Fibroblast of villous mesenchyme (primary cell): ENCODE measurements at places on chromosomes 7 and 10. TPM values are rescaled to one million over a fixed set of nuclear protein-coding genes. Genes with fewer than 3 reads are reported as not detected.
A peak's percentile ranks its signal among the peaks of the same experiment; 100 is the strongest.

CFAP46 gene
- total RNA-seq: under 0.01 and 0.32 TPM in 2 replicates

MMD2 gene
- total RNA-seq: not detected in 2 replicates

BICC1 gene
- total RNA-seq: 39.3 and 47.7 TPM in 2 replicates

FLNC gene
- total RNA-seq: 185 and 202 TPM in 2 replicates

NUDT13 gene
- 1.7 and 3.2 TPM in 2 replicates for total RNA-seq

PLXNA4 gene
- total RNA-seq: under 0.01 TPM in 1 of 2 replicates, not detected in the other

TRPV6 gene
- total RNA-seq: not detected in 2 replicates

VCL gene
- total RNA-seq: 448 and 513 TPM in 2 replicates

UFSP1 gene
- total RNA-seq: 5.6 and 7.1 TPM in 2 replicates

DNA sequence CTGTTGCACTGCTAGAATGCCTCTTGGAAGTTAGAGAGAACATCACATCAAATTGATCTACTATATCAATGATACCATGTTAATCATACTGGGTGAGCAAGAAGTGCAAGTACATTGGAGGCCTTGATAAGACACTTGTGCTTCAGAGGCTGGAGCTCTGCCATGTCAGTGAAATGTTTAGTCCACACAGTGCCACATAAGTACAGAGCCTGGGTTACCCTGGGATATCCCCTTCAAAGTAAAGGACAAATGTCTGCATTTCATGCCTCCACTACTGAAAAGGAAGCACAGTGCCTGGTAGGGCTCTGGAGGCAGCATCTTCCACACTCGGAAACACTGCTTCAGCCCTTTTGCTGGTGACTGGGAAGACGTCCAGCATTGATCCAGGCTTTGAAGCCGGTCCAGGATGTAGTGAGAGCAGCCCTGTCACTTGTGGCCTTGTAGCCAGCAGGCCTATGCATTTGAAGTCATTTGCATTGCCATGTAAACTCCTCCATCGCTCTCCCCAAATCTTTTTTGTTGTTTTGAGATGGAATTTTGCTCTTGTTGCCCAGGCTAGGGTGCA lies 15.7 kb upstream of the STN1 start:
- DNase-seq: no peak

GRCh38 chr7:35695987-35696386 lies 1.1 kb upstream of the HERPUD2 start:
- no peak for DNase-seq

DNA sequence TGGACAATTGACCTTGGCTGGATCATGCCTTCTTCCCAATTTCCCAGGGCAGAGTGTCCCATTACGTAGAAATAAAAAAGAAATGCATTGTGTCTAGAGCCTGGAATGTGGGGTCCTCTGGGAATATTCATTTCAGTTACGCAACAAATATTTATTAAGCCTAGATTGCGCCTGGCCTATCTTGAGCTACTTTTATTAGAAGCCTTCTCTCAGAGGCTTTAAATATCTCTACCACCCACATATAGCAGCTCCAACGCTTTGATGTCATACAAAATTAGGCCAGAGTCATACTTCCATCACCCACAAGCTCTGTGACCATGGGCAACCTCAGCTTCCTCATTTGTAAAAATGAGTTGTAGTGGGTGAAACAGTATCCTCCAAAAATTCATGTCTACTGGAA lies 24.9 kb upstream of the CARD11 start:
- DNase-seq: no peak

- no peak for DNase-seq
These were observed 1015.8 kb downstream of the SORCS3 start for GRCh38 chr10:105656856-105657255.

DNA sequence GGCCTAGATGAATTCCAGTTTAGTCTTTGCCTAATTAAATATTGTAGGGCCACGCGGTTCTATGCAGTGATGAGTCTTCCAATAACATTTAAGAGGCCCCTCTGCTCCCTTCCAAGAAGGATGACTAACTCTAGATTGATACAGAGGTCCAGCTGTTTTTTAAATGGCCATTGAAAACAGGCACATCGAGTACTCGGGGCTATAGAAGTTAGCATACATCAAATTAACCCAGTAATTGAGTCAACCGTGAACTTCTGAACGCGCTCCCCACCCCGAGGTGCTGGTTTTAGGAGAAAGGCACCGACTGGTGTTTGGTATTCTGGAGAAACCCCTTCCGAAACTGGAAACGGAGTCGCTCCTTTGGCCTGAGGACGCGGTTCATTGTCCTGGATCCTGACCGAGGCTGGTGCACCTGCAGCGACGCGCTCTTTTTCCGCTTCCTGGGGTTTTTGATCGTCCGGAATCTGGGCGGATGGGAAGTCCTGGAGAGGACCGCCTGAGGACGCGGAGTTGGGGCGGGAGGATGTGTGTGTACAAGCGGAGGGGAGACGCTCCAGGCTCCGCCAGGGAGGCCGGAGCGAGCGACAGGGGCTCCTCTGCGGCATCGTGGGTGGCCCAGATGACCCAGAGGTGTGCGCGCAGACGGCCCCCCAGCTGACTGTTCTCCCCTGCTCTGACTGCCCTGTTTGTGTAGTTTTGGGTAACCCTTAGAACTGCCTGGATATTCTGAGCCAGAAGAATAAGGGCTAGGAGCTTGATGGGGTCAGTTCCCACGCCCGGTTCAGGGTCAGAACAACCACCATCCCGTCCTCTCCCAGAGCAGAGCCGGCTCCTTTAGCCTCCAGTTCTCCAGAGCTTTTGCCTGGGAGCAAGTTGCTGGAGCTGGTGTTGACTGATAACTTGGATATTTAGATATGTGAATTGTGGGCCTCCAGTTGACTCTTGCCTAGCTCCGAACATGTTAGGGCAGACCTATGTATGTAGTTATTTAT lies 711 bp downstream of the FAM221A start:
- DNase-seq: peak; percentile 17

DNA sequence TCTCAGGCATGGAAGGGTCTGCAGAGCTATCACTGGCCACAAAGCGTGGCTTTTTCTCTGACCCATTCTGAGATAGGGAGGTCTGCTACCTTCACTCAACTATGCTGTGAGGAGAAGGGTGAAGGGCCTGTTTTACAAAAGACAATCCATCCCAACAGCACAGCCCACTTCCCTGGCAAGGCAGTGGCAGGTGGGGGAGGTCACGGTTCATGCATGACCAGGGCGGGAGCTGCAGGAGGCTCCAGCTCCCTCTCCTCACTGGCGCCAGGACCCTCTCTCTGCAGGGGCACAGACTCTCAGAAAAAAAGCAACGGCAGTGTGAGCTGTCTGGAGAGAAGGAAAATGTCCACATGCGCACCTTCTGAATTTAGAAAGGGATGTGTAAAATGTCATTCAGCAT lies 28.5 kb downstream of the GRB10 start:
- DNase-seq: no peak

DNA sequence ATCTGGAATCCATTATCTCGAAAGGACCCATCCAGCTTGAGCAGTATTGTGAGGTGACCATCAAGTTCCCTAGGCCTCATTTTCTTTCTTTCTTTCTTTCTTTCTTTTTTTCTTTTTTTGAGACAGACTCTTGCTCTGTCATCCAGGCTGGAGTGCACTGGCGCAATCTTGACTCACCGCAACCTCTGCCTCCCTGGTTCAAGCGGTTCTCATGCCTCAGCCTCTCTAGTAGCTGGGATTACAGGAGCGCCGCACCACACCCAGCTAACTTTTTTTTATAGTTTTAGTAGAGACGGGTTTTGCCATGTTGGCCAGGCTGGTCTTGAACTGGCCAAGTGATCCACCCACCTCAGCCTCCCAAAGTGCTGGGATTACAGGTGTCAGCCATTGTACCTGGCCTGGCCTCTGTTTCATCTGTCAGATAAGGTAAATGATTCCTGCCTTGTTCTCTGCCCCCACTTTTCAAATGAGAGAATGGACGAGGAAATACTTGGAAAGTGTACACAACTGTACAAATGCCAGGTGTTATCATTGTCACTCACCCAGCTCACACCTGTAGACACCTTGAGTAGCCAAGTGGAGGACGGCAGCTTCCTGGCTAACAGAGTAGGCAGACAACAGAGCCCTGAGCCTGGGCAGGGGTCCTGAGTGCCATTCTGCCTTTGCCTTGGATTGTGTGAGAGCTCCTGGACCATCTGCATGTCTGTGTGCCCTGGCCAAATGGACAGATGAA lies 54.1 kb downstream of the HK1 start:
- DNase-seq: peak; percentile 87

GRCh38 chr10:43076876-43077420 lies at the start of gene RET:
RET (plus strand) TSS chr10:43077069; CDS start chr10:43077259, 190 bp downstream.
- DNase-seq: no peak

- no peak for DNase-seq
These were observed 130.5 kb upstream of the DGKB start for GRCh38 chr7:15033039-15033438.

DNA sequence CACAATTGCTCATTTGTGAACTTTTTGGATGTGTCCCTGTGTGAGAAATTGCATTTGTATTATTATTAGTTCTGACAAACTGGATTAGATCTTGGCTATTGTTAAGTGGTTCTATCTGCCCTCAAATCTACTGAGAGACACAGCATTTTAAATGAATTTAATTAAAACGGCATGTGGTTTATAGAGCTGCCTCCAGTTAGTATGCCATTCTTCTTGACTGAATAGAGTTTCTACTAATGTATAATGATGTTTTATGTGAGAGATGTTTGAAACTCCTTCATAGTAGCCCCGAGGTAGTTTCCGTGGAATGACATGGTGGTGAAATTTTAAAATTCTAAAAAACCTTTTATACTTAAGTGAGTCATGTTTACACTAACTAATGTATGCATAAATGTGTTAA lies 110.9 kb downstream of the DYNC1I1 start:
- DNase-seq: no peak

DNA sequence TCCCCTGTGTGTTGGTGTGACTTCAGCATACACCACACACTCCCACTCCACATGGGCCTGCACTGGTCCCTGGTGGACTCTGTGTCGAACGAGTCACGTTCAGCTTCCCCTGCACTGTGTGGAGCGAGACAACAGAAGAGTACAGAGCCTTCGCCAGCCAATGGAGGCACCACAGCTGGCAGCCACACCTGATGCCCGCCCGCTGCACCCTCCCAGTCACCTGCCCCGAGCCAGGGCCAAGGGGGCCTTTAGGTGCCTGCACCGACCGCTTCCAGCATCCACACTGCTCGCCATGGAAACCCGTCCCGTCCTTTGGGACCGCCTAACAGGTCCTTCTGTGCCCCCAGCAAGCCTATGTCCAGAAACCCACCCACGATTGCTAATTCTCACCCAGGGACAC lies 9.2 kb downstream of the FOXL3 start:
- no peak for DNase-seq

GRCh38 chr10:60114765-60115586 lies 208.6 kb upstream of the CCDC6 start:
- DNase-seq: peak; percentile 76

DNA sequence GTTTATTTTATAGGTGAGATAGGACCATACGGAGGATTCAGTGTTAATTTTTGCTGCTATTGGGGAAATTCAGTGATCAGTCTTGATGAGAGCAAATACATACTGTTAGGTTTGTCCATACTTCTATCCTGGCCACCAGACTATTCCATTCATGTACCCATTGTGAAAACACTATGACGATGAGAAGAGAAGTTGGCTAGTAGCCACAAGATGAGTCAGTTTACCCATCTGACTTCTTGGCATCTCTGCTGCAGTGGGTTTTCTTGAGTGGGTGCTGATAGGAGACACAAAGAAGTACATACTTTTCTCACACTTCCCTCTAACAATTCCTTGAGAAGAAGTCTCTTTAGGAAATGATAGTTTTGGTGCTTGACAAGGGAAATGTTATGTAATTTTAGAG lies 133.1 kb downstream of the TFPI2 start:
- DNase-seq: no peak

DNA sequence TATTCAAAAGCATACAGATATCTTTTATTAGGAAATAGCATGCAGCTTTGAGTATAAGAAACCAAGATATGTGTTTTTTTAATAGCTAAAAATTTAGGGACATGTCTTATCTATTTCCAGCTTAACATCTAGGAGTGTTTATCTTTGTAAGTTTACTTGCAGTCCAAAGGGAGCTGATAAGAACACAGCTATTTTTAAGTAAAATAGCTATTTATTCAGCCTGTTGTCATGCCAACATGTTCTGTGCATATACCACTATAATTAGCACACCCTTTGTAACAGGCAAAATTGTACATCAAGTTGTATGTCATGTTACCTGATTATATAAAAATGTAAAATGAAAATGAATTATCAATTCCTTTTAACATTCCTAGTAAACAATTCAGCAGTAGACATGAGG lies 29.6 kb downstream of the FAM133B start:
- peak; percentile 48 for DNase-seq

DNA sequence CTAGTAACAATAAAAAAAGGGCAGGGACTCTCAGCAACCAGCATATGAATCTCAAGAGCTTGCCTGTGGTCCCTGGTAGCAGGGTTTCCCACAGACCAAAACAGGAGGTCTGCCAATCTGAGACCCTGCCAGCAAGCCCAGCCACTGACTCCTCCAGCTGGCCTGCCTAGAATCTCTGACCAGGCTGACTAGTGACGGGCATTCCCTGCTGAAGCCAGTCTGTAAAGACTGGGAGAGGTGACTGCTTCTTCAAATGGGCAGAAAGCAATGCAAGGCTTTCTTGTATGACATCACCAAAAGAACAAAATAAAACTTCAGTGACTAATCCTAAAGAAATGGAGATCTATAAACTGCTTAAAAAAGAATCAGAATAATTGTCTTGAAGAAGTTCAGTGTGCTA lies 249.4 kb downstream of the TCF7L2 start:
- DNase-seq: peak; percentile 16

GRCh38 chr10:59709395-59710125 lies at the start of gene SLC16A9:
SLC16A9 (minus strand) TSS chr10:59709850; CDS start chr10:59684291, 25,559 bp downstream.
- DNase-seq: peak; percentile 4

GRCh38 chr7:151692721-151693120 lies 173.0 kb upstream of the RHEB start:
- no peak for DNase-seq

GRCh38 chr10:44925811-44926750 lies 14.9 kb downstream of the TMEM72 start:
- no peak for DNase-seq

DNA sequence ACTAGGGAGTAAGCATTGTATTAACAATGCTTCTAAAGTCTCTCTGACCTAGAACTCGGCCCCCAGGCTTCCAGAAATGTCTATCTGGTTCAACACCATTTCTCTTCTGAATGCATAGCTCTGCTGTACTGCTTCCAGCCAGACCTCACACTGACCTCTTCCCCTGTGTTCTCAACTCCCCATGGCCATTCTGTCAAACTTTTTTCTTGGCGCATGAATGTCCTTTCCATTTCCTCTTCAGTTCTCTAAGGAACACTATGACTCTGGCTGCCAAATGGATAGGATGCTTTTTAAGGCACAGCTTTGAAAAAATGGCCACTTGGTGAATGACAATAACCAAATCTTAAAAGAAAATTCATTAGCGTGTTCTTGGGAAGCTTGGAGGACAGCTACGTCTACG lies 425.8 kb downstream of the ETV1 start:
- no peak for DNase-seq

GRCh38 chr10:59055045-59055444 lies 121.4 kb upstream of the PHYHIPL start:
- no peak for DNase-seq

DNA sequence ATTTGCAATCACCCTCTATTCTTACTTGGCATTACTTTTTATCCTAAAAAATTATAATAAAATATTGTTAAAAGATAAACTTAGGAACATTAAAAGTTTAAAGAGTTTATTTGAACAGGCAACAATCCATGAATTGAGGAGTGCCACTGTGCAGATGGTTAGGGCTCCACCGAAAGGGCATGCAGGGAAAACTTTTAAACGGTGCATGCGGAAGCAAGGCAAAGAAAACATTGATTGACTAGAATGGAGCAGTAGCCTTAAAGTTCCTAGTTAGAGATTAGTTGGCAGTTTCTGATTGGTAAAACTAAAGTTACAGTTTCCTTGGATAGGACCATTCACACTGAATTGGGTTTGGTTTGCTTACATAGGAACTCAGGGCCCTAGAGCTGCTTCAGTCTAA lies 17.3 kb downstream of the CC2D2B start:
- no peak for DNase-seq

- DNase-seq: peak; percentile 73
These were observed 7.2 kb downstream of the PALS2 start for GRCh38 chr7:24580283-24580946.
